Ureter (tissue), 1 donor: ENCODE measurements at places on chromosomes 6 and 20. TPM values are rescaled to one million over a fixed set of nuclear protein-coding genes. Genes with fewer than 3 reads are reported as not detected.
A peak's percentile ranks its signal among the peaks of the same experiment; 100 is the strongest.

DNA sequence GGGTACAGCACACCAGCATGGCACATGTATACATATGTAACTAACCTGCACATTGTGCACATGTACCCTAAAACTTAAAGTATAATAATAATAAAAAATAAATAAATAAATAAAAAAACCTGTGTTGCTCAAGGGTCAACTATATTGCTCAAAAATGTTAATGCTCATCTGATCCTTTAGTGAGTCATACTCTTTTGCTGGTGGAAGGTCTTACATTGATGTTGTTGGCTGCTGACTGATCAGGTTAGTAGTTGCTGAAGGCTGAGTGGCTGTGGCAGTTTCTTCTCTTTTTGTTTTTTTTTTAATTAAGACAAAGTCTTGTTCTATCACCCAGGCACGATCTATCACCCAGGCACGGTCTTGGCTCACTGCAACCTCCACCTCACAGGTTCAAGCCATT, 29.6 kb upstream of the SMIM26 start:
- DNase-seq = no peak

GRCh38 chr6:143993965-143994646, 14.0 kb downstream of the PLAGL1 start:
- no peak for DNase-seq

DNA sequence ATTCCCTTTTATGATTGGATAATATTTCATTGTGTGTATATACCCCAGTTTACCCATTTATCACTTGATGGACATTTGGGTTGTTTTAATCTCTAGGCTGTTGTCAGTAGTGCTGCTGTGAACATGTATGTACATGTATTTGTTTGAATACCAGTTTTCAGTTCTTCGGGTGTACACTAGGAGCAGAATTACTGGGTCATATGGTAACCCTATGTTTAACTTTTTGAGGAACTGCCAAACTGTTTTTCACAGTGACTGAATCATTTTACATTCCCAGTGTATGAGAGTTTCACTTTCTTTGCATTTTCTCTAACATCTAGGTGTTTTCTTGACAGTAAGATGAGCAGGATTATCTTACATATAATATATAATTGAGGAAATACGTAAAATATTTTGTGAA, 44.7 kb upstream of the ADIG start:
- no peak for DNase-seq

- DNase-seq = no peak
Measured at GRCh38 chr6:123575188-123575587, 61.6 kb downstream of the TRDN start.

DNA sequence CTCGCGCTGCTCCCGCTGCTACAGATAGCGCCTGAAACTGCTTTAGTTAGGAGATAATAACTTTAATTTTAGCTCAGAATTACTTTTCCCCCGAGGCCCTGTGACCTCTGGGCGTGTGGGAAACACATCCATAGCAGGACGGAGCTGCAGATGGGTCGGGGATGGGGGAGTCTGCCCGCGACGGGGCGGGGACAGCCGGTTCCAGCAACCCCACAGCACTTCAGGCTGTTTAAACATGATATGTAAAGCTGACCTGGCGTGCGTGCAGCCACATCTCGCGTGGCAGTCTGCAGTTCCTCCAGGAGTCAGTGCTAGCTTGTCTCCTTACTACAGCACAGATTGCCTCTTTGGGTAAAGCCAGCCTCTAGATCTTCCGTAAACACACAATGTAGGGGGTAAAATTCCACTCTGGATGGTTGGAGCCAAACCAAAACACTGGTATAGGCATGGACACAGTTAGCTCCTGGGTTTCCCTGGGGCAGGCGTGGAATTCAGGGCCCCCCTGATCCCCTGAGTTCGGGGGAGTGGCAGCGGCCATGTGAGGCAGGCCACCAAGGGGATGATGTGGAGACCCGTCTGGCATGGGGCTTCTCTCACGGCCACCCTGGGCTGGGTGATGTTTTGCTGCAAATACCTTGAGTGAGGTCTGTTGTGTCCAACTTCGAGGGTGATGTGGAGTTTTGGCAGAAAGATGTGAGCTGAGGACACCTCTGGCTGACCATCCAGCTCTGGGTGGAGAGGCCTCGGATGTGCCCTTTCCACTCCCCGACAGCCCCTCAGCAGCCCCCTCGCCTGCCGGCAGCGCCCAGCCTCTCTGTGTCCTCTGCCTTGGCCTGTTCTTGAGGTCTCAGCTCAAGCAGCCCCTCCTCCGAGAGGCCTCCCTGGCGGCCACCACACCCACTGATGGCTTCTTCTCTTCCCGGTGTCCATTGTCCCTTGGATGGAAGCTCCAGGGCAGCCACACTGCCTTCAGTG, 214.5 kb downstream of the TAF4 start:
- no peak for DNase-seq

DNA sequence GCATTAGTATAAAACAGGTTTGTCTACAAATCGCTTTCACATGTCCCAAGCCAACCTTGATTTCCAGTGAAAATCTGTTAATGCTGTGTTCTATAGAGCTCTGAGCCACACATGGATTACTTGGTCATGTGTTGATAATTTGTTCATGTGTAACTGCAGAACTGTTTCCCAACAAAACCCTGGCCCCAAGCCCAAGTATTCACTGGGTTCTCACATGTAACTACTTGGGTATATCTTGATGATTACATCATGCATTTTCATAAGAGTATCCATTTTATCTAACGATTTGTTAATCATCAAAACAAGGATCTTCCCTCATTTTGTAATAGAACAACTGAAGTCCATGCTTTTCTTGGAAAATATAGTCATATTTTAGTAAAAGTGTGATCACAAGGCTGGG, 657.6 kb downstream of the PRKN start:
- DNase-seq = no peak

DNA sequence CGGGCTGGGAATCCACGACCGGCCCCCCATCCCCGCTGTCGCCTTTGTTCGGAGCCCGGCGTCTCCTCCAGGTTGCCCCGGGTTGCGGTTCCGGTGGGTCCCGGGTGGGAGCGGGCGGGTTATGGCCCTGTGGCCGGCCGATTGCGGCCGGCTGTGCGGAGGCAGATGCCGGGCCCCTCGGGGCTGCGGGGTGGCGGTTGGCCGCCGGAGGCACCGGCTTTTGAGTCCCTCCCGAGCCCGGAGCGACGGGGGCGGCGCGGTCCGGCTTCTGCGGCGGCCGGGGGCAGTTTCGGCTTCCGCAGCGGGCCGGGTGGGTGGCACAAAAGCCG, 431 bp downstream of the LOC128125822 start:
- no peak for DNase-seq

DNA sequence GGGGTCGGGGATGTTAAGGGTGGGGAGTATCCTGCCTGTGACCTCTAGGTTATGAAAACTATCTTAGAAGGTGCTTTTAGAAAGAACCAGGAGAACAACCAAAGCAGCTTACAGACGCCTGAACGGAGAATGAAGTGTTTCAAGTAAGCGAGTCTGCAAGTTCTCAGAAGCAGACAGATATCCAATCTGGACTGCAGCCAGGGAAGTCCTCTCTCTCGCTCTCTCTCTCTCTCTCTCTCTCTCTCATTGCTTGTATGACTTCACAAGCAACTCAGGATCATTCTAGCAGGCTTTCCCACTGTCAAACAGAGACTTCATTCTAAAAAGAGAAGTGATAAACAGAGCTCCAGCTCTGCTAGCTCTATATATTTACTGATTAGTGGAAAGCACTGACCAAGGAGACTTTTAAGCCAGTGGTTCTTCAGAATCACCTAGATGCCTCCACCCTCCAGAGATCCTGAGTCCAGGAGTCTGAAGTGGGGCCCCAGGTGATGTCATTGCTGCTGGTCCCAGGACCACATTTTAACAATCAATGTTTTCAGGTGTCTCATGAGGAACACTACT, 6.0 kb downstream of the TCF21 start:
- peak; percentile 61 for DNase-seq

The RANBP9 gene
- total RNA-seq = 41.7 TPM
